ENCODE measurements at places on chromosomes 11 and 22.
A peak's percentile ranks its signal among the peaks of the same experiment; 100 is the strongest.

GRCh38 chr11:112831041-112831440 lies 130.2 kb upstream of the NCAM1 start:
- no peak for DNase-seq

DNA sequence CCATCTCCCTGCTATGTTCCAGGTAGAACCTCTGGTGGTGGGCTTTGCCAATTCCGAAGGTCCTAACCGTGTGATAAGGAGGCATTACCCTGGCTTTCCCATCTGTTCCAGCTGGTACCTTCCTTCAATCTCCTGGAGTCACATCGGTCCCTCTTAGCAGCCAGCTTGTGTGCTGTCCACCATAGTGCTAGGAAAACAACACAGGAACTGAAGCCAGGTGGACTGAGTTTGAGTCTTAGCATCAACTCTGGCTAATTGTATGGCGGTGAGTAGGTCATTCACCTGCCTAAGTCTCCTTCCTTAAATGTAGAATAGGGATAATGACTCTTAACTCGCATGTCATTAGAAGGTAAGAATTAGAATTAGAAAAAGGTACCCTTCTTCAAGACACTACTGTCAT lies 159.6 kb upstream of the E2F8 start:
- no peak for DNase-seq

GRCh38 chr11:102280245-102280833 lies 36.9 kb upstream of the BIRC3 start:
- no peak for DNase-seq

GRCh38 chr22:50620593-50621355 lies 7.2 kb downstream of the ARSA start:
- DNase-seq: no peak

- DNase-seq: no peak
Observed at GRCh38 chr11:115345840-115346239, 158.4 kb downstream of the CADM1 start.

GRCh38 chr11:112172362-112172994 lies 2.8 kb upstream of the BCO2 start:
- no peak for DNase-seq

GRCh38 chr11:96062134-96062533 lies 138.2 kb upstream of the MTMR2 start:
- no peak for DNase-seq

GRCh38 chr11:335779-336658 lies 15.4 kb upstream of the IFITM3 start:
- no peak for DNase-seq

- DNase-seq: peak; percentile 23
Observed at GRCh38 chr11:18005376-18006129, 7.3 kb downstream of the SERGEF start.

GRCh38 chr22:43501878-43502277 lies 90.1 kb downstream of the MPPED1 start:
- DNase-seq: no peak

DNA sequence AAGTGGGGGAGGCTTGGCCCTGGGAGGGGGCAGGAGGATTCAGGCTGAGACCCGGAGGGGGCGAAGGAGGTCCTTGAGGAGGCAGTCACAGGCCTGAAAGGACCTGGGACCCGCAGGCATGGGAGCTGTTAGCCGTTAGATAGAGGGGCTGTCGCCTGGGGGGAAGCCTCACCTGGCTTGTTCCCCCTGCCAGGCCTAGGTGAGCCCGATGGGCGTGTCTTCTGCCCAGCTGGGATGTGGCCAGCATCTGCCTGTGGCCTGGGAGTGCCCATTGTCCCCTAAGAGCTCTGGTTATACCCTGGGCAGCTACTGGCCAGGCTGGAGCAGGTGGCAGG lies 1.8 kb upstream of the DUSP8 start:
- no peak for DNase-seq

DNA sequence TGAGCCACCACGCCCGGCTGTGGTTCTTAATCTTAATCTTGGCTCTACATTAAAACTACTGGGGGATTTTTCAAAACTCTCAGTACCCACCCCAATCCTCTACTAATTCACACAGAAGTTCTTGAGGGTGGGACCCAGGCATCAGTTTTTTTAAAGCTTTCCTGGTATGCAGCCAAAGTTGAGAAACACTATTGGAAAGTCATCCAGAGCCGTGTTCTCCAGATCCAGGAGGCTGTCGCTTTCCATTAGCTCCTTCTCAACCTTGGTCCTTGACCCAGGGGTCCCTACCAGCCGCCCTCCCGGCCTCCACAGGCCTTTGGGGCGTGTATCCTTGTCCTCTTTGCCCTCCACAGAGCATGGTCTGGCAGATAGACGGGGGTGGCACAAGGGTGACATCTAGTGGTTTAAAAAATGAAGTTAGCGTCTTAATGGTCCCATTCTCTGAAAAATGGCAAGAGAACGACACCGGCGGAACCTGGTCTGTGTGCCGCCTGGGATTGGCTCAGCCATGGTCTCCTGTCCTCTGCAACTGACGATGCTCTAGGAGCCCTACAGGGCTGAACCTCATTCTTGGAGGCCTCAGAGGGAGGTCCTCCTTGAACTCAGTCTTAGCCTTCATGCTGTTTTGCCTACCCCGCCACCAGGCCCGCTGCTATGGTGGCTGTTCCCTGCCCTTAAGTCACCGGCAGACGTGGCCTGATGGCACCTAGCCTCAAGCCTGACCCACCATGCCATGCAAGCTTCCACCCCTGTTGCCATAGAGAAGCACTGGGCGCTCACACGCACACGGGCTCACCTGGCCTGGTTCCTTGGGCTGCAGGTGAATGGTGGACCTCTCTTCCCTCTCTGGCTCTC lies 152.0 kb upstream of the SYN3 start:
- DNase-seq: no peak

GRCh38 chr11:114384487-114384886 lies 15.8 kb downstream of the C11orf71 start:
- DNase-seq: no peak
